Adipose tissue (tissue), 3 donors: ENCODE measurements at places on chromosomes 5 and 9. TPM values are rescaled to one million over a fixed set of nuclear protein-coding genes. Genes with fewer than 3 reads are reported as not detected.

The TMCO6 gene
- polyA plus RNA-seq: 12.6 TPM

The CDKN2A gene
- 0.98 TPM for polyA plus RNA-seq

The C5orf22 gene
- 7.3 TPM for polyA plus RNA-seq

The GOLPH3 gene
- 59.8 TPM for polyA plus RNA-seq

The PCDHB9 gene
- polyA plus RNA-seq: 0.79 TPM

The PCDHGB1 gene
- 0.36 TPM for polyA plus RNA-seq

The LCNL1 gene
- not detected for polyA plus RNA-seq

The ARID3C gene
- not detected for polyA plus RNA-seq

The LCP2 gene
- 21.0 TPM for polyA plus RNA-seq

The CEL gene
- polyA plus RNA-seq: 1.5 TPM

The DMRT3 gene
- polyA plus RNA-seq: not detected

The EQTN gene
- not detected for polyA plus RNA-seq

The TENT4A gene
- 6.2 TPM for polyA plus RNA-seq

The LCN9 gene
- polyA plus RNA-seq: not detected

The PDE8B gene
- polyA plus RNA-seq: 5.4 TPM

The FOXD4L6 gene
- polyA plus RNA-seq: not detected

The LHX2 gene
- polyA plus RNA-seq: 1.1 TPM

The CDO1 gene
- 286 TPM for polyA plus RNA-seq

The F2RL2 gene
- polyA plus RNA-seq: 0.05 TPM

The PRR7 gene
- 1.9 TPM for polyA plus RNA-seq

The PAPPA gene
- polyA plus RNA-seq: 0.24 TPM

The SPINK5 gene
- 1.2 TPM for polyA plus RNA-seq

The ADAMTSL1 gene
- 5.1 TPM for polyA plus RNA-seq

The KIF2A gene
- 13.0 TPM for polyA plus RNA-seq

The NTRK2 gene
- polyA plus RNA-seq: 11.7 TPM

The CETN3 gene
- polyA plus RNA-seq: 11.7 TPM

The GALT gene
- polyA plus RNA-seq: 26.6 TPM

The ARL14EPL gene
- polyA plus RNA-seq: 0.22 TPM

The SOWAHA gene
- 0.74 TPM for polyA plus RNA-seq

The SLC46A2 gene
- polyA plus RNA-seq: 0.67 TPM

The MARCOL gene
- polyA plus RNA-seq: not detected

The BARX1 gene
- 40.7 TPM for polyA plus RNA-seq

The SERF1A gene
- polyA plus RNA-seq: 3.6 TPM
